ENCODE measurements at places on chromosomes 11 and 22.

- peak; percentile 79 for DNase-seq
Observed at GRCh38 chr11:64409707-64410403, 50.9 kb downstream of the RPS6KA4 start.

DNA sequence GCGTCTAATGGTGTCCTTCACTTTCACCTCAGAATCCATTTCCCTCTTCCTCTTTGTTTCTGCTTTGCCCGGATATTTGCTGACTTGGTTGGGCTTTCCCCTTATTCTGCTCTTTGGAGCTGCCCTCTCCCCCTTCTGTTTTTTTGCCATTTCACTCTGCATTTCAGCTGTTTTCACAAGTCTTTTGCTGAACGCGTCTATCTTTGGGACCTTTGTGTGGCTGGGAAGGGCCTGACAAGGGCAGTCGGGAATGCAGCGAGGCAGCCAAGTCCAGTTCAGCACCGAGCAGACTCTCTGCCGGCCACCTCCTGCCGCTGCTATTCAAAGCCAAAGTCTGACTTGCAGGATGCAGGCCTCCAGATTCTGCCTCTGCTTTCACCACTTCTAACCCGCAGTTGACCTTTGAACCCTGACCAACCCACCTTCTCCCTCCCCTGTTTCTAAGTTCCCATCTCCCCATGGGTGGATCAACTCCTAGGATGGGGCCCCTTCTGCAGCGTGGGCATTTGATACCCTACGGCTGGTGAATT, 38.2 kb downstream of the FEZ1 start:
- DNase-seq: no peak

DNA sequence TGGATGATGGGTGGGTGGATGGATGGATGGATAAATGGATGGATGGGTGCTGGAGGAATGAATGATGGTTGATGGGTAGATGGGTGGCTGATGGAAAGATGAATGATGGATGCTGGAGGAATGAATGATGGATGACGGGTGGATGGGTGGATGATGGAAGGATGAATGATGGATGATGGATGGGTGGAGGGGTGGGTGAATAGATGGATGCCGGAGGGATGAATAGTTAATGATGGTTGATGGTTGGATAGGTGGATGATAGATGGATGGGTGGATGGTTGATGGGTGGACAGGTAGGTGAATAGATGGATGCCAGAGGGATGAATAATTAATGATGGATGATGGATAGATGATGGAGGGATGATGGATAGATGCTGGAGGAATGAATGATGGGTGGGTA, 41.4 kb downstream of the ANO1 start:
- no peak for DNase-seq

GRCh38 chr11:85187992-85188391, 439.2 kb downstream of the DLG2 start:
- no peak for DNase-seq

DNA sequence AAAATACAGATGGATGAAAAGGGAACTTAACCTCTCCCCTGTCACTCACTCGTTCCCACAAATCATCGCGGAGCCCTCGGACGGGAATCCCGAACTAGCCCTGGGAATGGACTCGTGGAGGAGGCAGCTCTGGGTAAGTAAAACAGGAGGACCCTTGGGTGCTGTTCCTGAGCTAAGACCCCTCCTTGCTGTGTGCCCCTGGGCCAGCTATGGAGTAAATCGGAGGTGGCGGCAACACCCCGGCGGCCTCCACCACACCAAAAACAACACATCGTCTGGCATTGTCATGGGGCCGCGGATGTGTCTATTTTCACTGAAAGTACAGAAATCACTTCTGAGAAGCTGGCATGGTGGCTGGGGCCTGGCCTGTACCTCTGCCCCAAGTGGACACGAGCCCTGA, 12.1 kb downstream of the CPT1A start:
- DNase-seq: no peak

DNA sequence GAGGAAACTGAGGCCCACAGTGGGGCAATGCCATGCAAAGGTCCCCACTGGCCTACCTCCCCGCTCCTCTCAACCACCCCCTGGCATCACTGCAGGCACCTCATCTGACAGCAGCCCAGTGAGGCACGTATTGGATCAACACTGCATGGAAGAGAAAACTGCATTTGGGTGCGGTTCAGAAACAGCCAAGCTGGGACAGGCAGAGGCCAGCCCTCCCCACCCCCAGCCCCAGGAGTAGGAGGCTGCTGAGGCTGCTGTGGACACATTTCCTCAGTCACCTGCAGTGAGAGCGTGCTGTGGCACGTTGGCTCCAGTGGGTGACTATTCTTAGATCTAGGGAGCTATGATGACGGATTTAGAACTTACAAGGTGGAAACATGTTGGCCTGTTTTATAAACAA, 63.7 kb downstream of the KCNC1 start:
- DNase-seq: no peak
